ENCODE measurements at places on chromosomes 2 and 18.

GRCh38 chr2:33042265-33042664, 95.5 kb downstream of the LTBP1 start:
- DNase-seq: no peak

DNA sequence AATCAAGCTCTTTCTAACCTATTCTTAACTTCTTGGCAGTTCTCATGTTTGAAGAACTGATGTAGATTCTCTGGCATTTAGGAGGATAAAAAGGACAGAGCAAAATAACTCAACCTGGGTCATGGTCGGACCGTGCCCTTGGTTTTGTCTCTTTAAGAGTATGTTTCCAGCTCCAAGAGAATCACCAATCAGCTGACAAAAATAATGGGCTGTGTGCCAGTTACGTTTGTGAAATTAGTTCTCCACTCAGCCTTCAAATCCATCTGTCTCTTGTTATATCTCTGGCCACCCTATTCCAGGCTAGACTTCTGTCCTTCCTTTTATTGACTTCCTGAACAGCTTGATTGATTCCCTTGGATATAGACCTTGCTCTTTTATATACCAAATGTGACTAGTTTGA, 225.7 kb downstream of the EPHA4 start:
- no peak for DNase-seq

GRCh38 chr2:43186679-43187374, 39.6 kb downstream of the ZFP36L2 start:
- no peak for DNase-seq

GRCh38 chr2:226721541-226721940, 78.1 kb downstream of the IRS1 start:
- DNase-seq: no peak

DNA sequence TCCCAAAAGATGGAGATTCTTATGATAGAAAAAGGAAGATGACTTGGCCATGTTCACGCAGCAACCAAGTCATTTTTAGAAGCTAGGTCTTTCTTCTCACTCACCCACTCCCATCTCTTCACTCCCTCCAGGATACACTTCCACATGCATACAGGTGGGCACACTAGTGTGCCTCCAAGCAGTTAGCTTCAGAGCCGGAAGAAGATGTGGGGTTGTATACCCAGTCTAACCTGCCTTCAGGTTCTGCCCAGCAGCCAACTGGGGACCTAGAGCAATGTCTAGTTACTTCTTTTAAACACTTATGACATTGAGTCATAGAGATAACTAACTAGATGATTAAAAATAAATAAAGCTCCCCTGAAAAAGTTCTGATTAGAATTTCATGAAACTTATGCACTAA, 21.8 kb upstream of the TANK start:
- peak; percentile 37 for DNase-seq

DNA sequence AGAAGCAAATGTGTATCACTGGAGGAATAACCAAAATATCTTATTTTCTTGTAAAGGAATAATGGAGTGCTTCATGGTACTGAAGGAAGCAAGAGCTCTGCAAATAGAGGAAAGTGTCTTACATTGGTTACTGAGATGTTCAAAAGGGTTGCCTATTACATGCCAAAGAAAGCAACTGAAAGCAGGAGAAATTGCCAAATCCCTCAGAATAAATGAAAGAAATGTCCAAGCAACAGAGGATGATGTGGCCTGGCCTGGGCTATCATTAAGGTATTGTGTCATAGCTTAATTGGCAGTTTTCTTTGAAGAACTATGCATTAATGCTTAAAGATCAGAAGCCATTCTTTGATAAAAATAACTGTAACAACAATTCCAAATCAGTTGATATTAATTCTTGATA, 173.7 kb downstream of the RAB3GAP1 start:
- no peak for DNase-seq

GRCh38 chr2:227761740-227762476, 16.2 kb downstream of the SCYGR8 start:
- DNase-seq: no peak

GRCh38 chr2:134141598-134142340, 112.1 kb upstream of the MGAT5 start:
- DNase-seq: no peak

- no peak for DNase-seq
These were observed 487.9 kb upstream of the ID2 start for GRCh38 chr2:8193686-8194615.

Data from CD4-positive, alpha-beta T cell treated with Interleukin-17A for 4 hours (primary cell).